ENCODE measurements at places on chromosomes 13 and 19.
A peak's percentile ranks its signal among the peaks of the same experiment; 100 is the strongest.

- DNase-seq = no peak
These were observed 182.7 kb upstream of the TSC22D1 start for GRCh38 chr13:44758630-44759383.

GRCh38 chr19:11880598-11880997 is 7.0 kb upstream of the ZNF69 start:
- DNase-seq = no peak

DNA sequence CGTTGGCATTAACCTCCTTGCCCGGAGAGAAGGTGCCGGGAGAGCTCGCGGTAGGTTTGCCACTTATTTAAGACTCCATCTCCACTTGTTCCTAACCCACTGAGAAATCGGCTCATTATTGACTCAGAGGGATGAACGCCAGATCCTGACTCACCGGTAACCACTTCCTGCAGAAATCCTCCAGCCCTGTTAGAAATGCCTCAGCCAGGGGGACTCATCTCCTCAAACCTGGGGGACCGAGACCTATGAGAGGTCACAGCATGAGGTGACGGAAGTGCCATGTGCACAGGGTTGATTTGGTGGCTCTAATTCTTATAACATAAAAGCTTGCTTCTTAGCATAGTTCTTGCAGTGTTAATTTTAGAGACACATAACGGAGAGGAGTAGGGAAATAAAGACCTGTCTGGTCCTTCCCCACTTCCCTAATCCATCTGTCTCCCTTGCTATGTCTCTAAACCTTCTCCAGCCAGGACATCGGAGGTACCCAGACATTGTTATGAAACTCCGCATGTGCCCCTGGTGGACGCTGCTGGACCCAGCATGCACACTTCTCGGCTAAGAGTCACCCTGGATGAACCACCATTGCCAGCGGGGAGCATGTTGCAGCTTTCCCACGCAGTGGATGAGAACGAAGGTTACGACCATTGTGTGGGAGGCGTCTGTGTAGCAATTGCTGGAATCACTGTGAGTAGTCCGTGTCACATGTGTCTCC is 158.9 kb downstream of the EFNB2 start:
- peak; percentile 23 for DNase-seq

- no peak for DNase-seq
These were observed 1128.2 kb upstream of the PCDH9 start for GRCh38 chr13:68358294-68358705.

DNA sequence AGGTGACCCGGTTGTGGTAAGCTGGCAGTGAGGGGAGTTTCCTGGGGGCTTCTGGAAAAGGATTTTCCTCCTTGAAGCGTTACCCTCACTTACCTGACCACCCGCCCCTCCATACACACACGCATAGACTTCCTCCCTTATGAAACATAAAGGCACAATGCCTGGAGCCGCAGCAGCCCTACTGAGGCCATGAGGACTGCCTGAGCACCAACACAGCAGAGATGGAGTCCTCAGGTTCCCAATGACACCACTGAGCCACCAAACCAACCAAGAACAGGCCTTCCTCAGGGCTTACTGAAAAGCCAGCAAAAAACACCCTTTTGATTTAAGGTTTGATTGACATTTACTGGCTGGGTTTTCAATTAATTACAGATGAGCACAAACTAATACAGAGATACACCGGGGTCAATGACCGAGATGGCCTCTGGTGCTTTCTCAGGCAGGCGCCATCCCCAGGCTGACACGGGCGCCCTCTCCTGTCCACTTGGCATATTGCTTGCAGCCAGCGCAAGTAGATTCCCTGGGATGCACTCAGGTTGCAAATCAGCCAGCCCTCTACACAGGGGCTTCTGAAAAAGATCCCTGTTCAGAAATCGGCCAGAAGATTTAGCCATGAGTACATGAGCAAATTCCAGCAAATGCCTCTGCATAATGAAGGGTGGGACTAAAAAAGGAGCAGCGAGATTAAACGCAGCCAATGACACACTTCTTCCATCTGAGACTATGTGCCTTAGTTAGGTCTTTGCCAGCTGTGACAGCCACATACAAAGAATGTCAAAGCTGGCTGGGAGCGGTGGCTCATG is 14.8 kb downstream of the OPA3 start:
- no peak for DNase-seq

- DNase-seq = peak; percentile 2
These were observed 33.8 kb upstream of the GARRE1 start for GRCh38 chr19:34220472-34221063.

GRCh38 chr19:45472563-45473366 is 5.0 kb downstream of the FOSB start:
- DNase-seq = no peak

DNA sequence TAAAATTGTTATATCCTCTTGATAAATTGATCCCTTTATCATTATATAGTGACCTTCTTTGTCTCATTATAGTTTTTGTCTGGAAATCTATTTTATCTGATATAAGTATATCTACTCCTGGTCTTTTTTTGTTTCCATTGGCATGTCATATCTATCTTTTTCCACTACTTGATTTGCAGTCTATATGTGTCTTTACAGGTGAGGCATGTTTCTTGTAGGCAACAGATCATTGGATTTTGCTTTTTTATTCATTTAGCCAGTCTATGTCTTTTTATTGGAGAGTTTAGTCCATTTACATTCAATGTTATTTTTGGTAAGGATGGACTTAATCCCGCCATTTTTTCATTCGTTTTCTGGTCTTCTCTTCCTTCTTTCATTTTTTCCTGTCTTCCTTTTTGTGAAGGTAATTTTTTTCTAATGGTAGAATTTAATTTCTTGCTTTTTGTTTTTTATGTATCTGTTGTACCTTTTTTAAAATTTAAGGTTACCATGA is 13.5 kb upstream of the ZNF823 start:
- DNase-seq = no peak

- no peak for DNase-seq
These were observed 3.2 kb downstream of the PRX start for GRCh38 chr19:40410030-40410389.

- DNase-seq = no peak
These were observed 1.9 kb upstream of the KLK15 start for GRCh38 chr19:50835103-50835784.

GRCh38 chr19:57248646-57249045 is 8.2 kb downstream of the ZNF805 start:
- no peak for DNase-seq

- peak; percentile 25 for DNase-seq
These were observed 360.9 kb downstream of the SLITRK5 start for GRCh38 chr13:88031980-88032559.

GRCh38 chr13:98571955-98572662 is 4.8 kb downstream of the STK24 start:
- peak; percentile 80 for DNase-seq

DNA sequence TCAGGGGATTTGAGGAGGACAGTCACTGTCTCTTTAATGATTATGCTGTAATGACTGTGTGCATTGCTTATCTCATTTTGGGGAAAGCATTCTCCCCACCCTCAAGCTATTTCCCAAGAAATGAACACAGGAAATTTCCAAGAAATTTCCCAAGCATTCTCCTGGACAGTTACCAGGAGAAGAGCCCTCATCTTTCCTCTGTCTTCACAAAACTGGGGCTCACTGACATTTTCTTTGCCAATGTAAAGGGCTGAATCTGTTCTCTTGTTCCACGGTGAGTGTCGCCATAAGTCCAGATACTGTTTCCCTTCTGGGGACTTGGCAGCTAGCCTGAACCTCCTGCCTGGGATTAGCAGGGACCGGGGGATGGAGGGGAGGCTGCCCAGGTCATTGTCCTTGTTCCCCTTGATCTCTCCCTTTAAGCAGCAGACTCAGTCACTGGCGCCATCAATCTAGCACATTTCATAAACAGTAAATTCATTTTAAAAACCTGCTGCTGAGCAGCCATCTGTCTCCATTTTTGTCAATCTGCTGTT is 172.8 kb downstream of the DNAJC15 start:
- no peak for DNase-seq

DNA sequence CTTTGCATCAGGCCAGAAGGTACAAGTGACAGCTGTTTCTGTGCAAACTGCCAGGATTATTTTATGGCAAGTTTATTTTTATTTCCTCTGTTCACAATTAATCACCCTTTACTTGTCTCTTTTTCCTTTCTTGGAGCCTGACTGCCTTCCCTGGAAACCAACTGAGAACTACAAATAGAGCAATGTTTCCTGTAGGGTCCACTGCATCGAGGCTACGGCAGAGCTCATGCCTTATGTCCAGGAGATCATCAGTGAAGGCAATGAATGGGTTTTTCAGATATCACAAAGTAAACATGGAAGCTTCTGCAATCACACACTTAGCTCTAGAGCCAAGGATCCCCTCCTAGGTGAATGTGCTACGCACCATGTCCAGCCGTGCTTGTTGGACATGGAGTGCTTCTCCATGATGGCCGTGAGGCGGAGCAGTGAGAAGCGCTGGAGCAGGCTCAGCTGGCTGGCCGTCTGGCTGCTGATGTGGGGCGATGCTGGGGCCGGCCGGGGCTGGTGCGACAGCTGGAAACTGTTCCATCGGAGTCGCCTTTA is 110.9 kb downstream of the KL start:
- no peak for DNase-seq

DNA sequence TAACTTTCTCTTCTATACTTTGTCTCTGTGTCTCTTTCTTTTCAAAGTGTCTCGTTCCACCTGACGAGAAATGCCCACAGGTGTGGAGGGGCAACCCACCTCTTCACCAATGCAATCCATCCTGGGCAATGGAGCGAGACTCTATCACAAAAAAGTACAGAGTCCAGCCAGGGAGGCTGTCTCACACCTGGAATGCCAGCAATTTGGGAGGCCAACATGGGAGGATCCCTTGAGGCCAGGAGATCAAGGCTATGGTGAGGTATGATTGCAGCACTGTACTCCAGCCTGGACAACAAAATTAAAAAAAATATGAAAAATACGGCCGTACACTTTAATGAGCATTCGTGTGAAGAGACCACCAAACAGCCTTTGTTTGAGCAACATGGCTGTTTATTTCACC is 2.8 kb upstream of the ZNF600 start:
- no peak for DNase-seq

GRCh38 chr13:42798118-42798517 is 16.7 kb downstream of the FAM216B start:
- no peak for DNase-seq

DNA sequence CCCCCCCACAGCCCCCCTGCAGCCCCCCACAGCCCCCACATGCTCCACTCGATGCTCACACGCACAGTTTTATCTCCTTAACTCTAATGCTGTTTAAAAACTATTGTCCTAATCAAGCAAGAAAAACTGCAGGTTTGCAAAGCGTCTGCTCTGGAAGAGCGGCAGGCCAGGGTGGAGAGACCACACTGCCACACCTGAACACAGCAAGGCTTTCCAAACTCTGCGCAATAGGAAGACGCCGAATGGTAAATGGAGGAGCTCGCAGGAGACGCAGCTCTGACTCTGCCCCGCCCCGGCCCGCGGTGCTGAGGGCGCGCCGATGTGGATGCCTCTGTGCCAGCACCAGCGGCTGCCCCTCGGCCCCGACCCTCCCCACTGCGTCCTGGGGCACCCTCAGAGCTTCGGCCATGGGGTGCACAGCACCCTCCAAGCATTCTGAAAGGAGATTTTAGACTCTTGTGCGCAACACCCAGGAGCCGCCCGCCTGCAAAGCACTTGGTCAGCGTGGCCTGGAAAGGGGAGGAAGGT is 32.4 kb downstream of the RASA3 start:
- peak; percentile 12 for DNase-seq

DNA sequence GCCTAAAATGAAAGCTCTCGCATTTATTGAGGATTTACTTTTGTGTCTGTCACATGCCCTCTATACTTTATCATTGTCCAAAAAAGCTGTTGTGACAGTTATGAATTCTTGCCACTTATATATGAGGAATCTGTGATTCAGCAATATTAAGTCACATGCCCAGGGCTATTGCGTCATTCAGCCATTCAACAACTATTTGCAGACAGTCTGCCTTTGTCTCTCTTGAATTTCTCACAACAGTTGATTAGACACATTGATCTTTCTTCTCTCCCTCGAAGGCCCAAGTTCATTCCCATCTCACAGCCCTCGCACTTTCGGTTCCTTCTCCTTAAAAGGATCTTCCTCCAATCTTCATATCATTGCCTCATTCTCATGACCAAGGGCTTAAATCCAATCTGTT is 342.6 kb downstream of the MZT1 start:
- no peak for DNase-seq

- no peak for DNase-seq
These were observed 19.4 kb downstream of the LAIR2 start for GRCh38 chr19:54521860-54522513.

GRCh38 chr19:1243768-1244692 is 2.5 kb downstream of the ATP5F1D start:
- peak; percentile 70 for DNase-seq

DNA sequence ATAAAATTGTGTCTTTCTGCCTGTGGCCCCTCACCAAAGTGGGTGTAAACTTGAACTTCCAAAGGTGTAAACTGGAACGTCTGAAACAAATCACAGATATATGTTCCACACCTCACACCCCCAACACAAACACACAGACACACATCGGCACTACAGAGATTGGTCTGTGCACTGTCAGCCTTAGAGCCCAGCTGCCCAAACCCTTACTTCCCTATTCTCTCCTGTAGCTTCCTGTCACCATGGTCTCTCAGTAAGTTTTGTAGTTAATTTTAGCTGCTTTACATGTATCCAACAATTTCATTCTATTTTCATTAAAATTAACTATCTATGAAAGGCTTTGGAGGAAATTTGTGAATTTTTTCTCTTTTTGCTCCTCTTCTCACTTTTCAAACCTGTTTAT is 5.4 kb downstream of the TM9SF2 start:
- no peak for DNase-seq

DNA sequence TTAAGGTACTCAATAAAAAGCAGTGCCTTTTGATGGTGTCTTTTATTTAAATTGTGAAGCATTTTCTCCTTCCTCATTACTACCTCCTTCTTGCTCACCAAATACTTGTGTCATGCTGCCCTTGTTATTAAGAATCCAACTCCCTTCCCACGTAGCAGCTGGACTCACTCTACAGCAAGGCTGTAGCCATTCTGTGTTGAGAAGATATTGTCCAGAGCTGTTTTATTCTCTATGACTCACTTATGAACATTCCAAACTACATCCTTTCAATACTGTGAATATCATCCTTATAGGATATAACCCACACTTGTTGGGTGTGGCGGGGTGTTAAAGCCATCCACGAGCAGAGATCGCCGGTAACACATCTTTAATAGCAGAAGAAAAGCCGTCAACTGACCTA is 1671.5 kb upstream of the SLC10A2 start:
- no peak for DNase-seq

- no peak for DNase-seq
These were observed 121.3 kb downstream of the KCTD12 start for GRCh38 chr13:76764916-76765315.
